Panc1 (cell line): ENCODE measurements at places on chromosomes 12 and 14. TPM values are rescaled to one million over a fixed set of nuclear protein-coding genes. Genes with fewer than 3 reads are reported as not detected.

- peaks cover 15% of the 10 kb centered on the region for H3K36me3 ChIP-seq
- H3K27me3 ChIP-seq = no peaks in the 10 kb centered on the region
- no peak overlapping the region for H3K4me3 ChIP-seq
- no peak for DNase-seq
- H3K27ac ChIP-seq = no peak overlapping the region
Observed at GRCh38 chr12:334125-334524, 55.0 kb downstream of the KDM5A start.

GRCh38 chr14:46368275-46368674 lies 283.3 kb downstream of the RPL10L start:
- H3K27ac ChIP-seq = no peak overlapping the region
- no peak for DNase-seq
- H3K4me1 ChIP-seq = no peaks in the 10 kb centered on the region
- no peaks in the 10 kb centered on the region for H3K36me3 ChIP-seq
- H3K27me3 ChIP-seq = no peaks in the 10 kb centered on the region

GRCh38 chr14:55417955-55418354 lies 6.3 kb upstream of the ATG14 start:
- H3K36me3 ChIP-seq = no peaks in the 10 kb centered on the region
- H3K4me1 ChIP-seq = no peaks in the 10 kb centered on the region
- no peak overlapping the region for H3K4me3 ChIP-seq
- H3K27ac ChIP-seq = no peak overlapping the region
- H3K27me3 ChIP-seq = peaks cover 3% of the 10 kb centered on the region; the same call in 1 of the 2 replicates
- no peak for DNase-seq

DNA sequence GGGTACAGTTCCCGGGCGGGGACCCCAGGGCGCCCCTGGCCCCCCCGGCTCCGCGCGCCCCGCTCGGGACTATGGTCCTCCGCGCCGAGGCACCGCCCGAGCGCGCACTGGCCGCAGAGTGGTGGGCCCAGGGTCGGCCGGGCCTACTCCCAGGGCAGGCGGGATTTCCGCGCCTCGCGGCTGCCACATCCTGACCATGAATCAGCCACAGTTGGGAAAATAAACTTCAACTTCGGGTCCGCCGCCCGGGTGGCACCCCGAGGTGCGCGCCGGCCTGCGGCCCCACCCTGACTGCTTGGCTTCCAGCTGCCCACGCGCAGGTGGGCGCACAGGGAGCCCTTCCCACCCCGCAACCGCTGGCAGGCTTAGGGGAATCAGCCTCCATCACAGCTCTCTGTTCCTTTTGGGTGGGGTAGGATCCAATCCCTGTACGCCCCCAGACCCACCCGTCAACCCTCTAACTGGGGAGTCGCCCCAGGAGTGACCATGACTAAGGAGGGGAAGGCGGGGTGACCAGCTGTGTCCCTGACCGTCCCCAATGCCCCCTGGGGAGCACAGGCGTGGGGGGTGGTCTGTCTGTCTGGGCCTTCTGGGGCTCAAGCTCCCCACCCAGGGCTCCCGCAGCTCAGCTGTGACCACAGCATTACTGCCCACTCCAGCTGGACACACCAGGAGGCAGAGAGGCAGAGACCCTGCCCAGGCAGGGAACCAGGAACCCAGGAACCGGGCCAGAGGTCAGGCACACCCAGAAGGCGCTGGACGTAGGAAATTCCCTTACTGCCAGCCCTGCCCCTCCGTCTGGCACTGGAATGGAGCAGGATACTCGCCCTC lies 678 bp downstream of the INF2 start:
- H3K4me1 ChIP-seq = peaks cover 53% of the 10 kb centered on the region
- DNase-seq = no peak
- peak overlapping the region; percentile 73 for H3K4me3 ChIP-seq
- no peaks in the 10 kb centered on the region for H3K27me3 ChIP-seq
- peaks cover 6% of the 10 kb centered on the region; the same call in 1 of the 2 replicates for H3K36me3 ChIP-seq

DNA sequence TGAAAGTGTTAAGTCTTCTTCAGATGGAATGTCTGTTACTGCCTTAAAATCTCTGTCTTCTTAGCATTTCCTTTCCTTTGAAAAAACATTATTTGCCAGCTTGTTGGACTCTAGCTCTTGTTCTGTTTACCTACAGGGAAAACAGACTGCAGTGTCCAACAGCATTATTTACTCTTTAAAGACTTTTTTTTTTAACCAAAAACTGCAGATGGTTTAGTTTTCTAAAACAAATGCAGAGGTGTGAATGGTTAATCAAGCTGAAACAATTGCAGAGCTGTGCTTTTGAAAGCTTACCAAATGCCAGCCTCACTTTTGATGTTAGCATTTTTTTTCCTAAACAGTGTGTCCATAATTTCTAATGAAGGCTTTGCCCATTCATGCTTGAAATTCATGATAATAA lies 323.3 kb downstream of the TMEM117 start:
- H3K4me1 ChIP-seq = no peaks in the 10 kb centered on the region
- no peak overlapping the region for H3K4me3 ChIP-seq
- DNase-seq = no peak

ADAM21 gene
- total RNA-seq = 0.08 TPM

MAPKAPK5 gene
- 49.7 TPM for total RNA-seq

DNAJC22 gene
- 1.9 TPM for total RNA-seq

TMPRSS12 gene
- not detected for total RNA-seq

ITGB7 gene
- 0.98 TPM for total RNA-seq
